ENCODE measurements at places on chromosomes 6 and 20.

DNA sequence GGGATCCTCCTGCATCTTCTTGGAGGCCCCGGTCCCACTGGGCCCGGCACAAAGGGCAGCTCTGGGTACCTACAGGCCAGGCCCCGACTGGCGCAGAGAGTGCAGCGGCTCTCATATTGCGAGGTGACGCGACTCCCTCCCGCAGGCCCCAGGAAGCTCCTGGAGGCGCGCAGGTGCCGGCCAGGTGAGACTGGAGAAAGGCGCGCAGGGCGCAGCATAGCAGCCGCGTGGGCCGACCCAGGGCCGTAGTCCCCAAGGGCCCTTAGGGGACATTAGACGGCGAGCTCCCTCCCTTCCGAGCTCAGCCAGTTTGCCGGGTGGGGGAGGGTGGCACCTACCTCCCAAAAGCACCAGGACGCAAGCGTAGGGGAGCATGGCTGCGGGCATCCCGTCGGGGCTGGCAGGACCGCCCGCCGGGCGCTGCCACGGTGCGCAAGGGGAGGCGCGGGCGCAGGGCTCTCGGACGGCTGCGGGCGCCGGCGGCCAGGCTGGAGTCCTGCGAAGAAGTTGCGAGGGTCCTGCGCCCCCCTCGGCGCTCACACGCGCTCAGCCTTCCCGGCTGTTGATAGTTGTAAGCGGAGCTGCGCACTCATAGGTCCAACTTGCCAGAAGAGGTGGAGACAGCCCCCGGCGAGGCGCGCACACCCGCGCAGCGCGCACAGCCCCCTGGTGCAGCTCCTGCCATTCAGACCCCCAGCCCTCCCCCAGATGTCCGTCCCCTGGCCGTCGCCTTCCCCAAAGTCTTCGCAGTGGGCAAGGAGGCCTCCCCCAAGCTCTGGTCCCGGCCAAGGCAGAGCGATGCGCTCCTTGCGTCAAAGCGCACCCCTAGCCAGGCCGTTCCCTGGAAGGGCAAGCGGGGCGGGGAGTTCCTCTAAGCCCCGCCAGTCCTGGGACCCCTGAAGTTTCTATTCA lies 622 bp downstream of the APCDD1L start:
- no peak for DNase-seq

DNA sequence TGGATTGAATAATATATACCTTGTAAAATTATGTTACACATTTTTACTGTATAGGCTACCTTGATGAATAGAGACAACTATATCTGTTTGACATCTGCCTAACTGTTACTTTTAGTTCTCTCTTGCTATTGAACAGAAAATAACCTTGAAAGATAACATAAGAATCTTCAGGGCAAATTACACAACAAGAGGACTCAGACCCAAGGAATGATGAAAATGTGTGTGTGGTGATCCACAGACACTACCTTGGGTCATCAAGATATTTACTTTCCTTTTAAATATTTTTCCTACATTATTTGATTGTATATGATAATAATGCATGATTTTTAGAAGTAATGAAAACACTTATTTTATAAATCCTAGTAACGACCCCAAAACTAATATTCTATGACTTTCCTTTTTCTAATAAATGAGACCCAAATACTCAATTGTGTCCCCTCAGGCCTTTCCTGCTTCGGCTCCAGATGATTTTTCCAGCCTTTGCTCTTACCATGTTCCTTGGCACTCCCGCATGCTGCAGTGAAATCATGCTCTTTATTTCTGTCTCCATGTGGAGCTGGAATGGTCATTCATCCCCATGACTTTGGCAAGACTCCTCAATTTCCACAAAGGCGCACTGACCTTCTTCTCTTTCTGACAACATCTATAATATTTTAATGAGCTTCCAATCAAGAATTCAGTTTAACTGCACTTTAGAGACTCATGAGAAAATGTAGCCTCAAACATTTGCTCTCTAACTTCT lies 187.6 kb downstream of the EPM2A start:
- no peak for DNase-seq

- no peak for DNase-seq
Observed at GRCh38 chr20:10347086-10347880, 86.7 kb downstream of the MKKS start.

DNA sequence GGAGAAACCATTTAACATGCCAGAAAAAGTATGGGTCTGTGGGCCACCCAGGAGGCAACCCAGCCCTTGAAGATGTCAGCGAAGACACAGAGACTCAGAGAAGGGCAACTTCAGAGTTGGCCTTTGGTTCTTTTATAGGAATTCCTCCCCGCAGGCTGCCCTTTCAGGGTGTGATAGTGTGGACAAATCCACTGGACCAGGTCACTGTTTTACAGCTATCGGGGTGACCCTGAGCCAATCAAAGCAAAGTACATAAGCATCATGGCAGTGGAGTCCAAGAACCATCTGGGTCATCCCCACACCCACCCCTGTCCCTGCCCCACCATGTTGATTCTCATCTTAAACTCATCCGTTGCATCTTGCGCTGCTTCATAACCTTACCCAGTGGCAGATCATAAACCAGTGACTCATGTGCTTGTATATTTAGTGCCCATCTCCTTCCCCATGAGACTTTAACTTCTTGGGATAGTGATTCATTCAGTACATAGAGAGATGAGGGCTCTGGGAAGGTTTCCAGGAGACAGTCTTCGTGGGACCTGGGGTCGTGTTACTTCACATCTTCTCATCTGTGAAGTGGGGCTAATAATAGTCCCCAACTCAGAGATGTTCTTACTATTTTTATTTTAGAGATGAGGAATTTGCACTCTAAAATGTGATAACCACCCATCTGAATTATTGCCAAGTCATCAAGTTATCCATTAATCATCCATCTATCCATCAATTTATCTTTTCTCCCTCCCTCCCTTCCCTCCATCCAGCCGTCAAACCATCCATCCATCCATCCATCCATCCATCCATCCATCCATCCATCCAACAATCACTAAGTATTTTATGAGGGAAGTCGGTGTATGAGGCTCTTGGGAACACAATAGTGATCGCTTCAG lies 51.0 kb downstream of the EDN3 start:
- no peak for DNase-seq

- no peak for DNase-seq
Observed at GRCh38 chr6:129448965-129449364, 261.0 kb downstream of the ARHGAP18 start.

All from NCI-H460 (cell line).